Thoracic aorta (tissue), 2 donors: ENCODE measurements at places on chromosomes 16 and 17. TPM values are rescaled to one million over a fixed set of nuclear protein-coding genes. Genes with fewer than 3 reads are reported as not detected.

- H3K36me3 ChIP-seq, result no peaks in the 10 kb centered on the region
- no peak overlapping the region for H3K4me3 ChIP-seq
- no peaks in the 10 kb centered on the region for H3K4me1 ChIP-seq
Observed at GRCh38 chr17:72931163-72931562, 161.3 kb downstream of the SLC39A11 start.

DNA sequence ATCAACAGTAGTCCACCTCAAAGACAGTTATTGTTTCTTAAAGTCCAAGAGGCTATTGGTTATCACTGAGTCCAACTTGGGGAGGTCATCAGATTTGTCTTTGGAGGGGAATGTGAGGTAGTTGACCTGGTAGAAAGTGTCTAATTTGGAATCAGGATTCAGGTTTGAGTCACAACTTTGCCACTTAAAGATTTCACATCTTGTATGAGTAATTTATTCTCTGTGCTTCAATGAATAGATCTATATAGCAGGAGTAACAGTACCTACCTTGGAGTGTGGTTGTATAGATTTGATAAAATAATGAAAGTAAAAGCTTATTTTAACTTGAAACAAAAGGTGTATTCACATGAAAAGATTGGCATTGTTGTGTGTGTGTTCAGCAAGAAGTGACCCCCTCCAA is 119.3 kb upstream of the TBX2 start:
- H3K27me3 ChIP-seq, result no peaks in the 10 kb centered on the region
- no peak overlapping the region for H3K4me3 ChIP-seq
- H3K4me1 ChIP-seq, result peaks cover 10% of the 10 kb centered on the region
- peak overlapping the region; percentile 29 for H3K27ac ChIP-seq

GRCh38 chr16:66906916-66907836 is 11.5 kb downstream of the CDH16 start:
- DNase-seq, result no peak
- H3K4me3 ChIP-seq, result no peak overlapping the region
- no peak overlapping the region for H3K27ac ChIP-seq
- no peaks in the 10 kb centered on the region for H3K27me3 ChIP-seq
- H3K4me1 ChIP-seq, result peaks cover 54% of the 10 kb centered on the region
- H3K36me3 ChIP-seq, result no peaks in the 10 kb centered on the region

GRCh38 chr16:10601444-10602408 is 21.3 kb upstream of the EMP2 start:
- H3K27ac ChIP-seq, result no peak overlapping the region
- no peak for DNase-seq
- no peak overlapping the region for H3K4me3 ChIP-seq
- no peaks in the 10 kb centered on the region for H3K4me1 ChIP-seq

GRCh38 chr17:18246880-18247612 is 11.5 kb downstream of the FLII start:
- H3K4me1 ChIP-seq, result no peaks in the 10 kb centered on the region
- H3K4me3 ChIP-seq, result no peak overlapping the region
- peaks cover 68% of the 10 kb centered on the region for H3K36me3 ChIP-seq
- H3K27ac ChIP-seq, result no peak overlapping the region

DNA sequence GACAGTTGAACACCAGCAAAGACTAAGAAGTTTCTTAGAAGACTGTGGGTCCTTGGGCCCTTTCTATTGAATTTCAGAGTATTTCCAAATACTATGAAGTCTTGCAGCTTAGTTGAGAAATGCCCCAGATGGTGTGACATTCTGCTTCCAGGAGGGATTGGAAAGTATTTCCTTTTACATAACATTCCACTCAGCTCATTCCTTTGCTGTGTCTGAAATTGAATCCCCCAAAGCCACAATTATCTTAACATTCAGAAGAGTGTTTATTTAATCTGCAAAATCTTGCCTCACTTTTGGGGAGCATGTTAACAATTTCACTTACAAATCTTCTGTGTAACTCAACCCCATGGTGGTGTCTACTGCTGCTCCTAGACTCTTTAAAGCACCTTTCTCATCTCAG is 307.7 kb downstream of the WWOX start:
- H3K27ac ChIP-seq, result no peak overlapping the region
- H3K27me3 ChIP-seq, result no peaks in the 10 kb centered on the region
- no peak overlapping the region for H3K4me3 ChIP-seq
- DNase-seq, result no peak
- H3K36me3 ChIP-seq, result no peaks in the 10 kb centered on the region

GRCh38 chr16:49019081-49019633 is 262.5 kb downstream of the CBLN1 start:
- H3K4me1 ChIP-seq, result no peaks in the 10 kb centered on the region
- H3K4me3 ChIP-seq, result no peak overlapping the region
- no peak overlapping the region for H3K27ac ChIP-seq

- no peak for DNase-seq
- H3K36me3 ChIP-seq, result no peaks in the 10 kb centered on the region
- peaks cover 97% of the 10 kb centered on the region for H3K4me1 ChIP-seq
- H3K4me3 ChIP-seq, result peak overlapping the region; percentile 3
- H3K27ac ChIP-seq, result peak overlapping the region; percentile 93
Observed at GRCh38 chr17:77424585-77425344, 284.0 kb downstream of the SEC14L1 start.

DNA sequence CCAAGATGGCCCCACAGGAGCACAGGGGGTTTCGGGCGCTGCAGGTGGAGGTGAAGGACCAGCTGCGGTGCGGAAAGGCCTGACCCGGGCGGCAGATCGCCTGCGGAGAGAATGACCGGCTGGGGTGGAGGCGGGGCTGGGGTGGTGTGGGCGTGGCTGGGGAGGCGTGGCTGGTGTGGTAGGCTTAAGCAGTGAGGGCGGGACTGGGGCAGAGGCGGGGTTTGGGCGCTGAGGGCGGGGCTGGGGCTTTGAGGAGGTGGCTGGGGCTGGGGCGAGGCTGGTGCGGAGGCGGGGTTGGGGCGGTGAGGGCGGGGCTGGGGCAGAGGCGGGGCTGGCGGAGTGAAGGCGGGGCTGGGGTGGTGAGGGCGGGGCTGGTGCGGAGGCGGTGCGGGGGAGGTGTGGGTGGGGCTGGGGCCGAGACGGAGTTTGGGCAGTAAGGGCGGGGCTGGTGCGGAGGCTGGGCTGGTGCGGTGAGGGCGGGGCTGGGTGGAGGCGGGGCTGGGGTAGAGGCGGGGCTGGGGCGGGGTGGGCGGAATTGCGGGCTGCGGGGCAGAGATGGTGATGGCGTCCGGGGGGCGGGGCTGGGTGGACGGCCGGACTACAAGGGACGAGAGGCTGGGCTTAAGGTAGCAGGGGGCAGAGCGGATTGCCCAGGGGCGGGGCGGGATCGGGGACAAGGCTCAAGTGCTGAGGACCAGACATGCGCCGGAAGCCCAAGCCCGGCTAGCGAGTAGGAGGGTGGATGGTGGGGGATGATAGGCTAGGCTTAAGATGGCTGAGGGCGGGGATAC is 9.9 kb upstream of the GSDMA start:
- peak overlapping the region; percentile 68 for H3K27ac ChIP-seq
- DNase-seq, result peak; percentile 99
- H3K27me3 ChIP-seq, result no peaks in the 10 kb centered on the region
- no peaks in the 10 kb centered on the region for H3K36me3 ChIP-seq
- H3K4me3 ChIP-seq, result peak overlapping the region; percentile 76

- H3K36me3 ChIP-seq, result no peaks in the 10 kb centered on the region
- no peaks in the 10 kb centered on the region for H3K27me3 ChIP-seq
- DNase-seq, result no peak
- no peak overlapping the region for H3K27ac ChIP-seq
Observed at GRCh38 chr17:50832267-50832863, 3.0 kb upstream of the WFIKKN2 start.

DNA sequence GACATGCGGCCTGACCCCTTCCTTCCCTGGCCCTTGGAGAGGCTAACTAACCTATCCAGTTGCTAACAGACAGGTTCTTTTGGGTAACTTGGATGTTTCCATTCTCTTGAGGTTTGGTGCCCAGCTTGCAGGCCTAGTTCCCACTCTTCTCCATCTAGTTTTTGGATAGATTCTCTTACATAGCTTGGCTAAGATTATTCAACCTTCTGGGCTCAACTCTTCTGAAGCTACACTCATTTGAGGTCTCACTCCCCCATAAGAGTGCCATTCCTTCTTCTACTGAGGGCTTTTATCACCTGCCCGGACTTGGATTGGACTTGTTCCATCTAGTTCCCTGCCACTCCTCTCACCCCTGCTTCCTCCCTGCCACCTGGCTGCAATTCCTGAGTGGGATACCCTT is 44.1 kb upstream of the MARCHF10 start:
- no peaks in the 10 kb centered on the region for H3K4me1 ChIP-seq
- no peaks in the 10 kb centered on the region for H3K27me3 ChIP-seq
- no peak overlapping the region for H3K4me3 ChIP-seq
- no peak overlapping the region for H3K27ac ChIP-seq
- DNase-seq, result no peak
- no peaks in the 10 kb centered on the region for H3K36me3 ChIP-seq

DNA sequence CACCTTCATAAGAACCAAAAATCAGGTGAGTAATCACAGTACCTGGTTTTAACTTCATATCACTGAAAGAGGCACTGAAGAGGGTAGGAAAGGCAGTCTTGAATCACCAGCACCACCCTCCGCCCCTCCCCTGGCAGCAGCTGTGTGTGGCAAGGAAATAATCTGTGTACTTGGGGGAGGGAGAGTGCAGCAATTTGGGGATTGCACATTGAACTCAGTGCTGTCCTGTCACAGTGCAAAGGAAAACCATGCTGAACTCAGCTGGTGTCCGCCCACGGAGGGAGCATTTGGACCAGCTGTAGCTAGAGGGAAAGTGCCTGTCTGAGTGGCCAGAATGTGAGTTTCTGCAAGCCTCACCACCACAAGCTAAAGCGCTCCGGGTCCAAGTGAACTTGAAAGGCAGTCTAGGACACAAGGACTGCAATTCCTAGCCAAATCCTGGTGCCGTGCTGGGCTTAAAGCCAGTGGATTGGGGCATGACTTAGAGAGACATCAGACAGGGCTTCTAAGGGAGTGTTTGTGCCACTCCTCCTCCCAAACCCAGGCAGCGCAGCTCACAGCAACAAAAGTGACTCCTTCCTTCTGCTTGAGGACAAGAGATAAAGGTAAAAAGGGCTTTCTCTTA is 39.7 kb upstream of the ALDH3A1 start:
- peaks cover 21% of the 10 kb centered on the region for H3K36me3 ChIP-seq
- H3K27ac ChIP-seq, result no peak overlapping the region
- DNase-seq, result no peak
- no peaks in the 10 kb centered on the region for H3K27me3 ChIP-seq

DNA sequence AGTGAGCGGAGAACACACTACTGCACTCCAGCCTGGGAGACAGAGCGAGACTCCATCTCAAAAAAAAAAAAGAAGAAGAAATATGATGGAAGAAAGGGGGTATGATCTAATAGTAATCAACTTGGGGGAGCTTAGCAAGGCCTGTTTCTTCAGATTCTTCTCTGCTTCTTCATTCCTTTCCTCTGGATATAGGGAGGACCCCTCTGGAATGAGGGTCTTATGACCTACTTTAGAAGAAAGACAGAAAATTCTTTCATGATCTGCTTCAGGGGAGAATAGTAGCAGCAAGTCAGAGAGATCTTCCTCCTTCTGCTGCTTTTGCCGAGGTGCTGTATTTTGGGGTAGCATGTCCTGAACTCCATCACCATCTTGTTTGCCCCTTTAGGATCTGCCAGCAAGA is 44.9 kb upstream of the ETV4 start:
- H3K27me3 ChIP-seq, result no peaks in the 10 kb centered on the region
- H3K36me3 ChIP-seq, result no peaks in the 10 kb centered on the region
- H3K27ac ChIP-seq, result peak overlapping the region; percentile 75
- no peak for DNase-seq
- no peak overlapping the region for H3K4me3 ChIP-seq

The NPIPB8 gene
- not detected for total RNA-seq

The ADAM11 gene
- total RNA-seq, result 5.7 TPM

The PIK3R6 gene
- 1.5 TPM for total RNA-seq

The SHISA9 gene
- 3.4 TPM for total RNA-seq
